Fibroblast of lung (primary cell): ENCODE measurements at places on chromosomes 5 and 9. TPM values are rescaled to one million over a fixed set of nuclear protein-coding genes. Genes with fewer than 3 reads are reported as not detected.

PFN3 gene
- total RNA-seq = not detected in 2 replicates

PCDHA7 gene
- total RNA-seq = 0.26 and 2.1 TPM in 2 replicates

RAB3C gene
- not detected in 2 replicates for total RNA-seq

PDGFRB gene
- total RNA-seq = 151 and 231 TPM in 2 replicates

GABRB2 gene
- under 0.01 TPM in 2 replicates for total RNA-seq

ESM1 gene
- 1.5 and 1.8 TPM in 2 replicates for total RNA-seq

DRD1 gene
- total RNA-seq = 2.0 and 2.6 TPM in 2 replicates

TMC1 gene
- 0.33 TPM in 1 of 2 replicates, not detected in the other for total RNA-seq

TXNDC8 gene
- total RNA-seq = not detected in 2 replicates

DMRT3 gene
- not detected in 2 replicates for total RNA-seq

GPR21 gene
- 0.66 and 1.0 TPM in 2 replicates for total RNA-seq

UAP1L1 gene
- 15.7 and 21.1 TPM in 2 replicates for total RNA-seq

THOC3 gene
- 14.4 and 29.6 TPM in 2 replicates for total RNA-seq

SLC4A9 gene
- total RNA-seq = not detected in 2 replicates

FBXL7 gene
- 3.3 and 6.4 TPM in 2 replicates for total RNA-seq

CCDC192 gene
- total RNA-seq = not detected in 2 replicates

DOCK8 gene
- under 0.01 TPM in 2 replicates for total RNA-seq

SLC34A3 gene
- not detected in 2 replicates for total RNA-seq

CD14 gene
- total RNA-seq = 4.1 and 10.9 TPM in 2 replicates

ENTR1 gene
- 31.9 and 32.4 TPM in 2 replicates for total RNA-seq

GPR151 gene
- total RNA-seq = not detected in 2 replicates

FOXD4L5 gene
- total RNA-seq = under 0.01 TPM in 2 replicates

FBLL1 gene
- total RNA-seq = 0.66 and 3.9 TPM in 2 replicates

PIP5KL1 gene
- 0.77 and 2.5 TPM in 2 replicates for total RNA-seq

PPP3R2 gene
- total RNA-seq = not detected in 2 replicates

LTC4S gene
- total RNA-seq = 0.83 and 4.1 TPM in 2 replicates

PLPP7 gene
- total RNA-seq = 8.2 and 9.4 TPM in 2 replicates

SPINK7 gene
- not detected in 2 replicates for total RNA-seq

IFNA13 gene
- not detected in 2 replicates for total RNA-seq

COL23A1 gene
- under 0.01 TPM in 1 of 2 replicates, not detected in the other for total RNA-seq

TMEM171 gene
- total RNA-seq = under 0.01 and 0.83 TPM in 2 replicates

TMEM215 gene
- total RNA-seq = not detected in 2 replicates

IFNK gene
- total RNA-seq = not detected in 2 replicates

SIGMAR1 gene
- total RNA-seq = 23.4 and 52.5 TPM in 2 replicates

MPDZ gene
- 59.1 and 66.9 TPM in 2 replicates for total RNA-seq

CCDC171 gene
- 4.6 and 4.8 TPM in 2 replicates for total RNA-seq

NR5A1 gene
- not detected in 2 replicates for total RNA-seq

NOXA1 gene
- 0.66 and 0.77 TPM in 2 replicates for total RNA-seq

HRH2 gene
- not detected in 2 replicates for total RNA-seq

PCDHGA7 gene
- total RNA-seq = 2.8 and 6.8 TPM in 2 replicates

LCN12 gene
- total RNA-seq = 0.17 TPM in 1 of 2 replicates, not detected in the other

SLC36A3 gene
- total RNA-seq = not detected in 2 replicates

SH3TC2 gene
- 0.26 and 0.83 TPM in 2 replicates for total RNA-seq

TRIM36 gene
- under 0.01 and 0.33 TPM in 2 replicates for total RNA-seq

C5orf34 gene
- 2.6 and 4.1 TPM in 2 replicates for total RNA-seq

NUTM2F gene
- total RNA-seq = not detected in 2 replicates

ZDHHC11B gene
- total RNA-seq = under 0.01 TPM in 2 replicates

MACIR gene
- total RNA-seq = 3.5 and 3.9 TPM in 2 replicates

NME5 gene
- 2.5 and 3.3 TPM in 2 replicates for total RNA-seq

PAPPA gene
- 33.4 and 45.7 TPM in 2 replicates for total RNA-seq

PSMD5 gene
- 31.8 and 33.9 TPM in 2 replicates for total RNA-seq

IFNB1 gene
- total RNA-seq = under 0.01 and 0.17 TPM in 2 replicates

JAKMIP2 gene
- total RNA-seq = 0.51 and 1.3 TPM in 2 replicates

TAF11L10 gene
- not detected in 2 replicates for total RNA-seq

ARHGEF28 gene
- 10.3 and 34.3 TPM in 2 replicates for total RNA-seq

IFNA2 gene
- total RNA-seq = not detected in 2 replicates
